ENCODE measurements at places on chromosomes 4 and X.

DNA sequence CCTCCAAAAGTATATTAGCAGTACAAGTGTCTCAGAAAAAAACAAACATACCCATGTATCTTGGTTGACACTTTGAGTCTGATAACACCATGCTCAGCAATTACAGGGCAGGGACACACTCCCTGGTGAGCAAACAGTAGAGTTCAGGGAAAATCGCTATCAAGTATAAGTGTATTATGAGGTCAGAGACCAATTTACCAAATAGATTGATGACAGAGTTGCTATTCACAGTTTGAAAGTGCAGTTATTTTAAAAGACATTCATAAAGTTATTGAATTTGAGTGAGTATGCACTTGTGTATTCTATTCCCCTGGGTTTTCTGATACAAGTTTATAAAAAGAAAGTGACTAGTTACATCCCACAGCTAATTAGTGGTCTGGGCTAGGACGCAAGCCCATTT is 10.2 kb upstream of the LONRF3 start:
- DNase-seq = no peak

DNA sequence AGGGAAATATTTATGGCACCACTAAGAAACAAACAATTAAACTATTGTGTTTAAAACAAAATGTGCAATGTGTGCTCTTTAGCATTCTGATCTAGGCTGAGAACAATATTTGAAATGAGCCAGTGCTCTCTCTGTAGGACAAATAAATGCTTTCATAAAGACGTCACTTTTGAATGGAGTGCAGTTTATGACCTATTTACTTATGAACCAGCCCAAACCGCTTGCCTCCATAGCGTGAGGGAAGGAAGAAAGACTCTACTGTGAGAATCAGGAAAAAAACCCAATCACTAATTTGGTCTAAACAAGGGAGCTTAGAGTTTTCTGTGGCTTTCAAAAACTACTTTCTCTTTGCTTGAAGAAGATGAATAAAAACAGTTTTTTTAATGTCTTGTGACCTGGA is 39.4 kb downstream of the SAT1 start:
- DNase-seq = no peak

GRCh38 chrX:122046815-122047214 is 999.4 kb downstream of the GLUD2 start:
- no peak for DNase-seq

- no peak for DNase-seq
Measured at GRCh38 chr4:142100941-142101340, 464.6 kb downstream of the IL15 start.

GRCh38 chr4:185524888-185525863 is 10.1 kb downstream of the PDLIM3 start:
- no peak for DNase-seq

DNA sequence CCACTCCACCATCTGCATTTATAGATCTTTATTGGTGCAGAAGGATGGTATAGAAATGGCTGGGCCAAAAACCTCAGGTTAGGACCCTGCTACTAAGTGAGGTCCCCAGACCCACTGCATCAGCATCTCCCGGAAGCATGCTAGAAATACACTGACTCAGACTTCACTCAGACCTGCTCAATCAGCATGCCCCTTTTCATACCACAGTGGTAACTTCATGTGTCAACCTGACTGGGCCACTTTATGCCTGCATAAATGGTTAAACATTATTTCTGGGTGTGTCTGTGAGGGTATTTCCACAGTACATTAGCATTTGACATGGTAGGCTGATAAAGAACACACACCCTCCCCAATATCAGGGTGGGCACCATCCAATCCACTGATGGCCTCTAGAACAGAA is 118.6 kb upstream of the VCX3B start:
- no peak for DNase-seq

GRCh38 chr4:26067035-26067434 is 153.0 kb downstream of the SMIM20 start:
- DNase-seq = no peak

DNA sequence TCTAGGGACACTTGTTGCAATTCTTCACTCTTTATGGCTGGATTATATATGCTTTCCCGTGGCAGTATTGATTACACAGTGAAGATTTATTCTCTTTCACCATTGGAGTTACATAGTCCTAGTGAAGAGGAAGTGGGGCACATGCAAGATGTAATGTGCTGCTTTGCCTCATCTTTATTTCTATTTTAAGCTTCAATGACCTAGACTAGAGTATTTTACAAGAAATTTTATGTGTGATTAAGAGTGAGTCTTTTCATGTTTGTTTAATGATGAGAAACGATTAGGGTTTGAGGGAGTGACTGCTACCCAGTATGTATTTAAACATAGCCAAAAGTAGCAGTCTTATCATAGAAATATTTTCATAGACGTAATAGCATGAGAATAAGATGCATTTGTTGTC is 30.8 kb downstream of the DIAPH2 start:
- DNase-seq = no peak

GRCh38 chr4:112277220-112277619 is 8.5 kb downstream of the TIFA start:
- no peak for DNase-seq

GRCh38 chr4:55763996-55764395 is 55.6 kb upstream of the EXOC1L start:
- no peak for DNase-seq

DNA sequence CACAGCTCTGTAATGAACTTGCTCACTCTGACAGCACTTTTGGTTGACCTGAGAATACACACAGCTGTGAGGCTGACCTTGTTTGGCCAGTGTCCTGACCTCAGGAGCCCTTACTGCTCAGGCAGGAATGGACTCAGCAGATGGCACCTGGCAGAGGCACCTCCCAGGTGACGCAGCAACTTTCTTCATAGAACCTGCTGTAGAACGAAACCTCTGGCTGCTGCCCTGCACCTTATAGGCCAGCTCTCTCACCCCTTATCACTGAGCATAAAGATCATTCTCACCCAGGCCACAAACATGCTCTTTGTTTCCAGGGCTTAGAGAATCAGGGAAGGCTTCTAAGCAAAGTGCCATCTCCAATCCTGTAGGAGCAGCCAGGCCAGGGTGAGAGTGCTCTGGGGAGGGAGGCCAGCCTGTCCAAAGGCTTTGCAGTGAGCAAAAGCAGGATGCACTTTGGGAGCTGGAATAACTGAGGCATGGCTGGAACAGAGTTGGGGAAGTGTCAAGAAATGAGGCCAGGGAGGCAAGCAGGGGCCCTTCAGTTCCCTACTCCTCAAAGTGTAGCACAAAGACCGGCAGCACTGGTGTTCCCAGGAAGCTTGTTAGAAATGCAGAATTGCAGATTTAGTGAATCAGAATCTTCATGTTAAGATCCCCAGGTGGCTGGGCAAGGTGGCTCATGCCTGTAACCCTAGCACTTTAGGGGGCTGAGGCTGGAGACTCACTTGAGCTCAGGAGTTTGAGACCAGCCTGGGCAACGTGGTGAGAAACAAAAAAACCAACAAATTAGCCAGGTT is 13.3 kb upstream of the CENPU start:
- DNase-seq = no peak

DNA sequence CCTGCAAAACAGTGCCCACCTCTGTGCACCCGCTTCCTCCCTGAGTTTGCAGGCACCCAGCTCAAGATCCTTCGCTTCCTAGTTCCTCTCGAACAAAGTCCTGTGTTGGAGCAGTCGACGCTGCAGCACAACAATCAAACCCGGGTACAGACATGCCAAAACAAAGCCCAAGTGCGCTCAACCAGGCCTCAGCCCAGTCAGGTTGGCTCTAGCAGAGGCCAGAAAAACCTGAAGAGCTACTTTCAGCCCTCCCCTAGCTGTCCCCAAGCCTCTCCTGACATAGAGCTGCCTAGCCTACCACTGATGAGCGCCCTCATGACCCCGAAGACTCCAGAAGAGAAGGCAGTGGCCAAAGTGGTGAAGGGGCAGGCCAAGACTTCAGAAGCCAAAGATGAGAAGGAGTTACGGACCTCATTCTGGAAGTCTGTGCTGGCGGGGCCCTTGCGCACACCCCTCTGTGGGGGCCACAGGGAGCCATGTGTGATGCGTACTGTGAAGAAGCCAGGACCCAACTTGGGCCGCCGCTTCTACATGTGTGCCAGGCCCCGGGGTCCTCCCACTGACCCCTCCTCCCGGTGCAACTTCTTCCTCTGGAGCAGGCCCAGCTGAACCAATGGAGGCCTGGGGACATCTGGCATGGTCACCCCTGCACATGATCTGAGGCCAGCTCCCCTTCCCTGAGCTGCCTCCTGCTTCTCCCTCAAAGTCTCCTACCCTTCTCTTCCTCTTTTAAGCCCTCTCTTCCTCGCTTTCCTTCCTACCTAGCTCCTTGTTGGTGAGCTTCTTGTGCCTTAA is 6.9 kb downstream of the APEX2 start:
- DNase-seq = no peak

GRCh38 chrX:10157543-10157942 is 768 bp downstream of the CLCN4 start:
- DNase-seq = no peak

DNA sequence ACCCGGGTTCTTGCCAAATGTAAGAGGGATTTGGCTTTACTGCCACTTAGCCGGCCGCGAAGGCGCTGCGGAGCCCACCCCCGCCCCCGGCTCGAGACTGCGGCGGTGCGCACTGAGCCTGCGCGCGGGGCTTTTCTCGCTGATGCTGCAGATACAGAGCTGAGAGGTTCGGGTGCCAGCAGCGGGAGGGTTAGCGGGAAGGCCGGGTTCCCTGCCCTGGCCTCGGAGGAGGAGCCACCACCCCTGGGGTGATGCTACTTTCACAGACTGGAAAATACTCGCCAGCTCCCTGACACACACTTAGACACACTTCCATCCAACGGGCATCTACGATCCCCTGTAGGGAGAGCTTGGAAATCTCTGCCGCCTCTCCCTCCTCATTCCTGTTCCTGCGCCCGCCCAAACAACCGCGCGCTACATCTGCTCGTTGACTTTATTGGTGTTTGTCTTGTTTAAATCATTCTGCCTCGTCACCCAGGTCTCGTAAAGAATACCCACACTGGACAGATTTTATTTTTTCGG is 2.1 kb upstream of the PCDH7 start:
- no peak for DNase-seq

GRCh38 chrX:132651421-132652086 is 162.7 kb upstream of the MBNL3 start:
- no peak for DNase-seq

- no peak for DNase-seq
Measured at GRCh38 chr4:66252291-66252690, 582.0 kb upstream of the EPHA5 start.

DNA sequence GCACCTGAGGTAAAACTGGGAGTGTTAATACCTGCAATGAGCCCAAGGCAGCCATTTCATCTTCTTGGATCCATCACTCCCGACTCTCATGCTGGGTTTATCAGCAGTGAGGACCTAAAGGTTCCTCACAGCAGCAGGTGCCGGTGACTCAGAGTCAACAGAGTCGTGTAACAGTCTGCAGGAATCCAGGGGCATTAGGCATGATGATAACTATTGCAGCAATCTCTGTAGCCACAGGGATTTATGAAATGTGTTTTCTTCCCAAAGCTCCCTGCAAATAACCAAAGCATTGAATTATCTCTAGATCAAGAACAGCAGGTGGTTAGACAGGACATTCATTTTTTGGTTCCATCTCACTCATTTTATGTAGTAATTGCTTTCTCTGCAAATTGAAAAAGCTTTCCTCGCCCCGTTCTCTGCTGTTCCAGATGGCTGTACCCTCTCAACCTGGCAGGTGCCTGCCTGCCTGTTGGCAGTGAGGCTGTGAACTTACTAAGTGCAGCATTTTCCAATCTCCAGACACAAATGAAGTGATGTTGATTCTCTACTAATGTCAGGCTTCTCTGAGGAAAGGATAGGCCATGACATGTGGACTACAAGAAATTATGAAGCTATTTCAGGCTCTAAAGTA is 48.1 kb upstream of the TSPAN7 start:
- DNase-seq = no peak

GRCh38 chr4:81304871-81305270 is 89.8 kb upstream of the PRKG2 start:
- DNase-seq = no peak

- no peak for DNase-seq
Measured at GRCh38 chrX:55005256-55005655, 5.1 kb downstream of the APEX2 start.

DNA sequence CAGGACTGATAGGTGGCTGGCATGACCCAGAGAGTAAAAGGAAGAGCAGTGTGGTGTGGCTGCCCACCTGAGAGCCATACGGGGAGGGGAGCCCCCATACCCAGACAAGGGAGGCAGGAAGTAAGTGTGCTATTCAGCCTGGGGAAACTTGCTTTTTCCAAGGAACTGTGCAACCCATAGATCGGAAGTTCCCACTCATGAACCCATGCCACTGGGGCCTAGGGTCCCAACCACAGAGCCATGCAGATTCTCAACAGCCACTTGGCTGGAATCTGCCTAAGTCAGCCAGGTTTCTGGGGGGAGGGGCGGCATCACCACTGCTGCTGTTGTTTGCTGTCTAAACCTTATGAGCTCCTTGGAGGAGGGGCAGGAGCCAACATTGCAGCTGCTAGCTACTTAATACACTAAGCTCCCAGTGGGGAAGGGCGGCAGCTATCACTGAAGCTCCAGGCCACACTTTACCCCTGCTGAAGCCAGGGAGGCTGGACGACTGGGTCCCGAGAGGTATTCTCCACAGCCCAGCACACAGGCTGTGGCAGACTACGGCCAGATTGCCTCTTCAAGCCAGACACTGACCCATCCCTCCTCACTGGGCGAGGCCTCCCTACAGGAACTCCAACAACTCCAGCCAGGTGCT is 410.4 kb downstream of the INPP4B start:
- no peak for DNase-seq

DNA sequence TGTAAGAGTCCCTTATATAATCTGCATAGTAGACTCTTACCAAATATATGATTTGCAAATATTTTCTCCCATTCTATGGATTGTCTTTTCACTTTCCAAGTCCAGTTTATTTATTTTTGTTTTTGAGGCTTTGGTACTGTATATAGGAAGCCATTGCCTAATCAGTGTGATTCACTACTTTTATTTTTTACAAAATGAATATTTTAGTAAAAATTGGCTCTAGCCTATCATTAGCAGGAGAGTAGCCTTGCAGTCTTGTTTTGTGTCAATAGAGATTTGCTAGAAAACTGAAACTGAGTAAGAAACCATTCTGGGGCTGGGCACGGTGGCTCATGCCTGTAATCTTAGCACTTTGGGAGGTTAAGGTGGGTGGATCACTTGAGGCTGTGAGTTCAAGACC is 199.9 kb upstream of the MAB21L2 start:
- no peak for DNase-seq

DNA sequence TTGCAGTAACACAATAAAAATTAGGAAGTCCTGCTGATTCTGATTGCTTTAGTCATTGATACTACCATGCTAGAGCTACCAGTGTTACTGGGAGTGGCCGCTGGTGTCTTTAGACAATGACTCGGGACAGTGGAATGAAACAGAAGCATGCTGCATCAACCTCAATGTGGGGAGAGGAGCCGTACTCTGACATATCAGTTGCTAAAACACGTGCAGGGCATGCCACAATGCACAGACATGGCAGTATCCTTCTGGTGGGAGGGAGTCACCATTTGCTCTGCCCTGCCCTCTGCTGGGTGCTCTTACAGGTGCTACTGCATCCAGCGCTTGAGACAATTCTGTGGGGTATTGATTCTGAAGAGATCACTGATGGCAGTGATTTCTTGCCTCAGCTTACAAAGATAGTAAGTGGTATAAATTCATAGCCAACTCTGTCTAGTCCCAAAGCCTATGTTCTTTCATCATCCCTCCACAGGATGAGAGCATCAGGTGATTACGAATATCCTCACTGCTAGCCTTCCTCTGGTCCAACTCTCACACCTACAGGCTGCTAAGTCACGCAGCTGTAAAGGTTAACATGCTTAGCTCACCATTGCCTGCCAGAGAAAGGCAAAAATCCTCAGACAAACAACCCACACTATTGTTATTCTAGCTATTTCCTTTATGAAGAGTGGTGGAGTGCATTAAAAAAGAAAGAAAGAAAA is 43.7 kb downstream of the NSG1 start:
- peak; percentile 50 for DNase-seq
